ENCODE measurements at places on chromosomes 3 and 15.

GRCh38 chr3:58271901-58272501 lies 34.0 kb upstream of the RPP14 start:
- no peak for DNase-seq

DNA sequence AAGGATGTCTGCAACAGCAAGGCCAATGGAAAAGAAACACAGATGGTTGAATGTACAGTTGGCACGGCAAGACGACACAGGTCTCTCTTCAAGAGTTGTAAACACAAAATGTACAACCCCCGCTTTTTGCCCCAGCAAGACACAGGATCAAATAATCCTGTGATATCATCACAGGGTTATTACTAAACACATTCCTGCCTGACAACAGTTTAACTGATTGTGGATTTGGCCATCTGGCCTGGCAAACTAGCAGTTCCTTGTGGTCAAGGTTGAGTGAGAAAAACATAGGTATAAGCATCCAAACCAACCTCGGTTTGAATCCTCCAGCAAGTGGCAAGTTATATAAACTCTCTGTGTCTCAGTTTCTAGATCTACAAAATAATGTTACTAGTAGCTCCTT lies 23.4 kb downstream of the PARP16 start:
- DNase-seq = no peak

DNA sequence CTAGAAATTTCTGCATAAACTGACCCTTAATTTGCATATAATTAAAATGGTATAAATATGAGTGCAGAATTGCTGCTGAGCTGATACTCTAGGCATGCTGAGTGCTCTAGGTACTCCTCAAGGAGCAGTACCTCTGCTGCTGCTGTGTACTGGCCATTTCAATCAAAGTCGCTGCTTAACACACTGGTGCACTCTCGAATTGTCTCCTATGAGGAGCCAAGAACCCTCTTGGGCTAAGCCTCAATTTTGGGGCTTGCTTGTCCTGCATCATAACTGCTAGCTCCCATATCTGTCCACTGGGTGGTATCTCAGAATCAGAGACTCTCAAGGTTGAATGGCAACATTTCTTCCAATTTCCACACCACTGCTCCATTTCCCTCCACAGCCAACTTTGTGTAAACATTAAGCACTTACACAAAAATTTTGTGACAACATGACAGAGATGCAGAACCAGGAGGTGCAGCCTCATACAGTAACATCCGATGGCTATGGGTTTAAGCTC lies 82.5 kb downstream of the XXYLT1 start:
- DNase-seq = no peak

DNA sequence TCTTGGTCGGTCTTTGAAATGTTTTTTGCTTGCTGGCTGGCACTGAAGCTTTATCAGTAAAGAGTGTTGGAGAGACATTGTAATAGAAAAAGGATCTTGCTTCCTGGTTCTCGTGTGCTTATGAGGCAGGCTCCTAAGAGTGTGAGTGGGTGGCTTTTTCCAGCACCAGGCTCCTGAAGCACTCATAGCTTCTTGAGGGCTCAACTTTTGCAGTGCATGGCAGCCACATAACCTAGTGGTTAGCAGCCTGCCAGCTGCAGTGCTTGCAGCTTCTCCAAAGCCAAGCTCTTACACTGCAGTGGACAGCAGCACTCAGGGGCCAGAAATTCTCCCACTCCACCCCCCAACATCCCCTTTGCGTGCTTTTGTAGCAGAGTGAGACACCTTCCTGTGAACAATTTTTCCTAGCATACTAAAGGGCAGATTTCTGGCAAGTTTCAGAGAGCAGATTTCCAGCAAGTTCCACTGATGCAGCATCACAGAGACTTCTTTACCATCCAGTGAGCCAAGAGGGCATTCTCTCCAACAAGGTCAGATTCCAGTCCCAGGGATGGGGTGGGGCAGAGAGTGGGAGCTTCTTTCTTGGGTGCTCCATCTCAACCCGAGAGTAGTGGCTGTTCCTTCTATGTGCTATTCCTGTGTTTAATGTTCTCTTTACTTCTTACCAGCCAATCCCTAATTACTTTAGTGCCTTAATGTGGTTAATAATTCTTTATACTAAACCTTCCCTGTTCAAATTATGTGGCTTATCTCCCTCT lies 15.8 kb upstream of the ARHGEF26 start:
- DNase-seq = no peak

DNA sequence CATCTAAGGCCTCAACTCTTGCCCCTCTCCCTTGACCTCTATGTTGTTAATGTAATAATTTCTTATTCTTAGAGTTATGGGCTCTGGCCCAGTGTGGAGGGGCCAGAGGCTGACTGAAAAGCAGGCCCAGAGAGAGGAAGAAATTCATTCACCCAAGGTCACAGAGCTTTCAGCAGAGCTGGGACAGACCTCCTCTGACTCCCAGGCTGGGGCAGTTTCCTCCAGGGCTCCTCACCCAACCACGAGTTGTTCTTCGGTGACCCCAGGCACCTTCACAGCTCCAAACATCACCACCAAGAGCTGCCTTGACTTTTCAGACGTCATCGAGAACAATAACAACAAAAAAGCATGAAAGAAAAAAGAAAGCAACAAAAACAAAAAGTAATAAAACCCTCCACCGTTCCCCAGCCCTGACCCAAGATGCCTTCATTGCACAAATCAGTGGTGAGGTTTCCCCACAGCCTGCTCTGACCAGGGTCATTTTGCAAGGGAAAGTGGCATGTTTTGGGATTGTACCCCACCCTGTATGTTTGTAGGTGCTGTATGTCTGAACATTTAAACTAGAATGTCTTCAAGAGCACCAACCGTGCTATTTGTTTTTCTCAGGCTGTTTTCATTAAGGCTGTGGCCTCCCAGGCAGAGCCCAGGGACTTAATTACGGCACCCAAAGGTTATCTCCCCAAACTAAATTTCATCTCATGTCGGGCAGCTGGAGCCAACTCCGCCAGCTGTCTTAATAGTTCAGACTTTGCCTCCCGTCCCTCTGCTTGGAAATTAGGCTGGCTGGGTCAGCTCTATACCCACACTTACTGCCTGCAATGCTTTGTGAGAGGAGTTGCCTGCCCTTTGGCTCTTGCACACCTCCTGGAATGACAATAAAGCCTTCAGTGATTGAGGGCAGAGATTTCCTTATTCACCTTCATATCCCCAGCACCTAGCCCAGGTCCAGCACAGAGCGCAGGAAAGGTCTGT lies 173.8 kb downstream of the RPLP1 start:
- no peak for DNase-seq

DNA sequence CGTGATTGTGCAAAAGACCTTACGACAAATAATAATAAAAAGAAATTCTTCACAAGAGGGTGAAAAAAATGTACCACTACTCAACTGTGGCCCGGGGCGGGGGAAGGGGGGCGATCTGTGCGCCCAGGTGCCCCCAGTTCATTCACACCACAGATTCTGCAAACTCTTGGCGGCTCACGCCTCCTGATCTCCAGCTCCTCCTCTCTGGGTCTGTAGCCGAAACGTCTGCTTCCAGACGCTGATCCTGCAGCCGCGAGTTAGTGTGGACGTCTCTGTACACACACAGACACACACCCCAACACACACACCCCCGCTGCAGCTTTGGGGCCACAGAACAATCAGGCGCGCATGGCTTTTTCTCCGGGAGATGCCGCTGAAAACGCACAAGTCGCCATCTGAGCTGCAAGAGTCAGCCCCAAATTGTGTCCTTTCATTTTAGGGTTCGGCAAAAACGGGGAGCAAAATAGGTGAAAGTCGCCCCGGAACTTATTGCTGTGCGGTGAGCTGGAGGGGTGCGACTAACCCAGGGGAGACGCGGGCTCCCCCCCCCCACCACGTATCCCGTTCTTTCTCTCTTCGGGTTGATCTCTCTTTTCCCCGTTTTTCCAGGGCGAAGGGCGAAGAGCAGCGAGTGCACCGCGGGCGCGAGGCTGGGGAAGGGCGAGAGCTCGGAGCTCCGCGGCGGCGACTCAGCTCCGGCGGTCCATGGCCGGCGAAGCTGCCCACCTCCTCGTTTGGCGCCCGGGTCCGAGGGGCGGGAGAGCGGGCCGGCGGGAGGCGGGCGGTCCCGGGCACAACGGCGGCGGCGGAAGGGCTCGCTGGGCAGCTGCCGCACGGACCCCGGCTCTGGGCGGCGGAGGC lies 505 bp upstream of the WNT5A start:
- no peak for DNase-seq

DNA sequence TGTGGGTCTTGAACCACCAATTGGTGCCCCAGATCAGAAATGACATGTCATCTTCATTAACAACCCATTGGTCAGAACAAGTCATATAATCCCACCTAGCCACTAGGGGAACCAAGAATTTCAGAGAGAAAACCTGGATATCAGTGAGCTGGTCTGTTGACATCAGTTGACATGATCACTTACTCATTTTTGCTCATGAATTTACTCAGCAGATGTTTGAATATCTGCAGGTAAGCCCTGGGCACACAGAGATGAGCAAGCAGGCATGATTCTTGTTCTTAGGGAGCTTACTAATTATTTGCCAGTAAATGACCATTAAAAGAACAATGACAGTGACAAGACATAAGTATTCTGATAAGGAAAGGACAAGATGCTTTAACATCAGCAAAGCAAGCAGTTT lies 64.3 kb upstream of the PLCL2 start:
- no peak for DNase-seq

DNA sequence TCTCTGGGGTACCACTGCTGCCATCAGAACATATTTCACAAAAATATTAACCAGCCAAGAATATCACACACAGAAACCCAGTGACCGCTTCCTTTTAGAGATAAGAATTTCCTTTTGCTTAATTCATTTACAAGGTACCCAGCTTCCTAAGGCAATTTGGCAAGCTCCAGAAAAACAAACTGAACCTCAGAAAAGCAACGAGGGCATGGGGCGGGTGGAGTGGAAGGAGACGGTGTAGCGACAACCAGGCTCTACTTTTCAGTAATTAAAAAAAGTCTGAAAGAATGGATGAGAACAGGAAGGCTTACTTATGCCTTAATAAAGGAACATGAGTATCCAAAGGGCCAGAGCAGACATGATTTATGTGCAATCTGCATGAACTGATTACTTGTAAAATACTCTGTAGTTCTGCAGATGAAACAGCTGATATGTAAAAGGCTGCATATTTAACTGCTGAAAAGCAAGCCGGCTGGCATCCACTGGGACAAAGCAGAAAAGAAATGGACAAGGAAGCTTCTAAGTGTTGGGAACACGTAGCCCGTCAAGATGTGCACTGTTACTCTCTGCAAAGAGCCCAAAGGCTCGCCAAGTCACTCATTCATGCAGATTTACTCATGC lies 18.6 kb downstream of the RFTN1 start:
- DNase-seq = no peak

- no peak for DNase-seq
Observed at GRCh38 chr3:155332716-155333115, 39.2 kb upstream of the STRIT1 start.

GRCh38 chr3:195140816-195141793 lies 129.9 kb downstream of the XXYLT1 start:
- DNase-seq = no peak

- no peak for DNase-seq
Observed at GRCh38 chr3:71430941-71431552, 152.5 kb downstream of the FOXP1 start.

DNA sequence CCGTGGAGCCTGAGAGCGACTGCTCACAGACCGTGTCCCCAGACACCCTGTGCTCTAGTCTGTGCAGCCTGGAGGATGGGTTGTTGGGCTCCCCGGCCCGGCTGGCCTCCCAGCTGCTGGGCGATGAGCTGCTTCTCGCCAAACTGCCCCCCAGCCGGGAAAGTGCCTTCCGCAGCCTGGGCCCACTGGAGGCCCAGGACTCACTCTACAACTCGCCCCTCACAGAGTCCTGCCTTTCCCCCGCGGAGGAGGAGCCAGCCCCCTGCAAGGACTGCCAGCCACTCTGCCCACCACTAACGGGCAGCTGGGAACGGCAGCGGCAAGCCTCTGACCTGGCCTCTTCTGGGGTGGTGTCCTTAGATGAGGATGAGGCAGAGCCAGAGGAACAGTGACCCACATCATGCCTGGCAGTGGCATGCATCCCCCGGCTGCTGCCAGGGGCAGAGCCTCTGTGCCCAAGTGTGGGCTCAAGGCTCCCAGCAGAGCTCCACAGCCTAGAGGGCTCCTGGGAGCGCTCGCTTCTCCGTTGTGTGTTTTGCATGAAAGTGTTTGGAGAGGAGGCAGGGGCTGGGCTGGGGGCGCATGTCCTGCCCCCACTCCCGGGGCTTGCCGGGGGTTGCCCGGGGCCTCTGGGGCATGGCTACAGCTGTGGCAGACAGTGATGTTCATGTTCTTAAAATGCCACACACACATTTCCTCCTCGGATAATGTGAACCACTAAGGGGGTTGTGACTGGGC lies 7.3 kb downstream of the FAM131A start:
- no peak for DNase-seq

GRCh38 chr15:49330166-49330565 lies 92.9 kb upstream of the FGF7 start:
- DNase-seq = no peak

DNA sequence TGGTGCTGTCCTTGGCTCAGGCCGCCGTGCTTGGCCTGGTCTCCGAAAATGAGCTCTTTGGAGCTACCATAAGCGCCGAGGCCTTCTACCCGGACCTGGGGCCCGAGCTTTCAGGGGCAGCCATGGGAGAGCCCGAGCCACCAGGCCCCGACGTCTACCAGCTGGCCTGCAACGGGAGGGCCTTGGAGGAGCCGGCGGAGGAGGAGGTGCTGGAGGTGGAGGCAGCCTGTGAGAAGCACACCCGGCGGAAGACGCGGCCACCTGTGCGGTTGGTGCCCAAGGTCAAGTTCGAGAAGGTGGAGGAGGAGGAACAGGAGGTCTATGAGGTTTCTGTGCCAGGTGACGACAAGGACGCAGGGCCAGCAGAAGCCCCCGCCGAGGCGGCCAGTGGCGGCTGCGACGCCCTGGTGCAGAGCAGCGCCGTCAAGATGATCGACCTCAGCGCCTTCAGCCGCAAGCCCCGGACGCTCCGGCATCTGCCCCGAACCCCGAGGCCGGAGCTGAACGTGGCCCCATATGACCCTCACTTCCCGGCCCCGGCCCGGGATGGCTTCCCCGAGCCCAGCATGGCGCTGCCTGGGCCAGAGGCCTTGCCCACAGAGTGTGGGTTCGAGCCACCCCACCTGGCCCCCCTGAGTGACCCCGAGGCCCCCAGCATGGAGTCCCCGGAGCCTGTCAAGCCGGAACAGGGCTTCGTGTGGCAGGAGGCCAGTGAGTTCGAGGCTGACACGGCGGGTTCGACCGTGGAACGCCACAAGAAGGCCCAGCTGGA lies 34.9 kb downstream of the IDH2 start:
- DNase-seq = no peak

- DNase-seq = no peak
Observed at GRCh38 chr3:59143447-59143846, 93.6 kb upstream of the CFAP20DC start.

Measured in activated T-helper 1 cell treated with anti-CD3 and anti-CD28 coated beads, Interleukin-2, amount 50 U/mL, for 16 hours (primary cell).